ENCODE measurements at places on chromosomes 5 and 9.

DNA sequence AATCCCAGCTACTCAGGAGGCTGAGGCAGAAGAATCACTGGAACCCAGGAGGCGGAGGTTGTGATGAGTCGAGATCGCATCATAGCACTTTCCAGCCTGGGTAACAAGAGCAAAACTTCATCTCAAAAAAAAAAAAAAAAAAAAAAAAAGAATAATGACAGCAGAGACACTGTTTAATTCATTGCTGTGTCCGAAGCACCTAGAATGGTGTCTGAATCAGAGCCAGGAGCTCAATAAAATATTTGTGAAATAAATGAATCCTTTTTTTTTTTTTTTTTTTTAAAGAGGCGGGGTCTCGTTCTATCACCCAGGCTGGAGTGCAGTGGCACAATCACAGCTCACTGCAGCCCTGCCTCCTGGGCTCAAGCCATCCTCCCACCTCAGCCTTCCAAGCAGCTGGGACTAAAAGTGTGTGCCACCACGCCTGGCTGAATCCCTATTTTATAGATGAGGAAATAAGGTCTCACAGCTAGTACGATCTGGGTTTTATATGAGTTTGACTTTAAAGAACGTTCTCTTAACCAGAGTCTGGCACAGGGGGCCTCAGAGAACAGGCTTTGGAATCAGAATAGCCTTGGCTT, 47.8 kb downstream of the THOC3 start:
- no peak for DNase-seq

- no peak for DNase-seq
These were observed 6.2 kb upstream of the NEUROG1 start for GRCh38 chr5:135541807-135542502.

GRCh38 chr9:135607401-135608293, 31.7 kb downstream of the GLT6D1 start:
- DNase-seq = no peak

DNA sequence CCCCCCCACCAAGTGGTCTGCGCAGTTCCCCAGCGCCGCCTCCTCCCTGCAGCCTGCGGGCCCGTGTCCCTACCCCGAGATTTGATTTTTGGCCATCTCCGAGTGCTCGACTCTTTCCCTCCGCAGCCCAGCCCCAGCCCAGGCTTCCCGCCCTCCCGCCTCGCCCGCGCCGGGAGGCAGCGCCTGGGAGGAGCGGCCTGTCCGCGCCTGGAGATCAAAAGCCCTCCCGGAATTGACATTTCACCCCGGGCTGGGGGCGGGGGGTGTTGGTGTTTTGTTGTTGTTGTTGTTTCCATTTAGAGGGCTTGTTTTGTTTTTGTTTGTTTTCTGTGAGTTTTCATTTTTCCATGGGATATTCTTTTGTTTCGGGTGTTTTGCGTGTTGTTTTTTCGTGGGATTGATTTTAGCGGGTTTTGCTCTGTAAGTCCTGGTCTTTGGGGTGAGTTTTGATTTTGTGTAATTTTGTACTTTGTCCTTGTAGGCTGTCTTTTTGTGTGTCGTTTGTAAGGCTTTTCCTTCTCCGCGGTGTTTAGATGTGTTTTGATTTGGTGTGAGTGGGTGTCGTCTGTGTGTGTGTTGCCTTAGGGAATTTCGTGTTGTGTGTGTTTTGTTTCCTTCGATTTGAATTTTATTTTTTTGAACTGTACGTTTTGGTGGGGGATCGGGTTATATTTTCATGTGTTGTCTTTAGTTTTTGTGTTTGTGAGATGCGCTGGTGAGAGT, 1.7 kb upstream of the PAX5 start:
- no peak for DNase-seq

- no peak for DNase-seq
These were observed 27.1 kb downstream of the CYSTM1 start for GRCh38 chr5:140202078-140202477.

DNA sequence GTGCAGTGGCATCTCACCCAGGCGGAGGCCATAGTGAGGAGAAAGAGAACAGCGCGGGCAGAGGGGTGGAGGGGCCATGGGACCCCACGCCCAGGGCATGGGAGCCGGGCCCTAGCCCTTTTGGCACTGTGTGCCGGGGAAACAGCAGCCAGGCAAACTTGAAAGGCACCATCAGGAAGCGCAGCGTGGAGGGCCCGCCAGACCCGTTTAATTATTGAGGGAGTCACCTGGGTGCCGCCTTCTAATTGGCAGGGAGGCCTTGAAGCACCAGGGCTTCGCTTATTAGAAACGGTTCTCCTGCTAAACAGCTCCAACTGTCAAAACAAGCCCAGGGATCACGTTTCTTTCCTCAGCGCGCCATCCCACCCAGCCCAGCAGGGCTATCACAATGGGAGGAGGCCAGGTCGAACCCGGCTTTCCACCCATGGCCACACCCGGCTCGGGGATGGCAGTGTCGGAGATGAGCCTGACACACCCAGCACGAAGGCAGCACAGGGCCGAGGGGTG, 104.6 kb upstream of the SARDH start:
- no peak for DNase-seq

DNA sequence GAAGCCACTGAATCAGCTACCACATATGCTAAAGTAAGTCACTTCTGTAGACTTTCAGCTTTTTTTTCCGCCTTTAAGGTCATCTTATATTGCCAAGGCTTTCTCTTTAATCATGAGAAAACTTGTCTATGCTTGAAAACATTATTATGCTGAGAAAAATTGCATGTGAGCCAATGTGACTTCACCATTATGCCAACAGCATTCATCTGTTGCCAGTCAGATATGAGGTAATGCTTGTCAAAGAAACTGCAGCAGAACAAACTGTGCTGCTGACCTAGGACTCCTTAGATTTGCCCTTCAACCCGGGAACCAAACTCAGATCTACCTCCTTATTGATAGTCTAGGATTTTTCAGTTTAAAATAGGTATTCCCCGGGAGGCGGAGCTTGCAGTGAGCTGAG, 34.3 kb downstream of the SLC44A1 start:
- no peak for DNase-seq

DNA sequence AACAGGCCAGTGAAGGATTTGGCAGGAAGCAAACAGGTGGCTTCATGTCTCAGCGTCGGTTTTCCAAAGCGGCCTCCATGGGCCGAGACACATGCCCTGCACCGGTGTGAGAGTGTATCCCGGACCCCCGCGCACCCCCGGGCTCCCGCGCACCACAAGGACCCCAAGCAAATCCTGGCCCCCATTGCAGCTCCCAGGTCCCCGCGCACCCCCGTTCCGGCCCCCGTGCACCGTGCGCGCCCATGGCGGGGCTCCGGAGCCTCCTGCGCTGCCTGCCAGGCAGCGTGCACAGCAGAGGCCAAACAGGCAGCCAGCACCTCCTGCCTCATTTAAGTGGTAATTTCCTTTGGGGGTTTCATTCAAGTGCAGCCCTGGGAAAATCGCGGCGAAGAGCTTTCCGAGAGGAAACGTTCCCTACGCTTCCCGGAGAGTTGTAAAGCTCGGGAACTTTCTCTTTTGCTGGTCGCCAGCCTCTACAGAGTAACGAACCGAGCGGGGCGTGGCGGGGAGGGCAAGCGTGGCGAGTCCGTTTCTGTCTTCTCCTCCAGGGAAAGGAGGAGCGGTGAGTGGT, 145.5 kb upstream of the SLC24A2 start:
- no peak for DNase-seq

GRCh38 chr5:124580925-124581737, 165.3 kb downstream of the ZNF608 start:
- DNase-seq = no peak

DNA sequence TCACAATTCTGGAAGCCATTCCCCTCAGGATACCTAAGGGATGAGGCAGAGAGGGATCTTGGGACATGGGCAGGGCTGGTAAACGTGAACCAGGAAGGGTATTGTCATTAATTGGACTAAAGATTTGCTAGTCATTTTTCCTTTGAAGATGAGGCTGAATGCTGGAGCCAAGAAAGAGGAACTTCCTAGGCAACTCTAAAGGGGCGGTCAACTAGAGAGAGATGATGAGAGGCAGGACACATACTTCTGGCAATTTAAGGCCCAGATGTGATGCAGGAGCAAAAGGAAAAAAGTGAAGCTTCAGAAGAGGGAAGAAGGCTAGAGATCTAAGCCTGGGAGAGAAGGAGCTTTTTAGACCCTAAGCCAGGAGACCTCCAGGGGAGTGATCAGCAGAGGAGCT, 5.6 kb downstream of the GBA2 start:
- no peak for DNase-seq

All from esophagus squamous epithelium (tissue), 5 donors.